ENCODE measurements at places on chromosomes 1 and 21. TPM values are rescaled to one million over a fixed set of nuclear protein-coding genes. Genes with fewer than 3 reads are reported as not detected.

DNA sequence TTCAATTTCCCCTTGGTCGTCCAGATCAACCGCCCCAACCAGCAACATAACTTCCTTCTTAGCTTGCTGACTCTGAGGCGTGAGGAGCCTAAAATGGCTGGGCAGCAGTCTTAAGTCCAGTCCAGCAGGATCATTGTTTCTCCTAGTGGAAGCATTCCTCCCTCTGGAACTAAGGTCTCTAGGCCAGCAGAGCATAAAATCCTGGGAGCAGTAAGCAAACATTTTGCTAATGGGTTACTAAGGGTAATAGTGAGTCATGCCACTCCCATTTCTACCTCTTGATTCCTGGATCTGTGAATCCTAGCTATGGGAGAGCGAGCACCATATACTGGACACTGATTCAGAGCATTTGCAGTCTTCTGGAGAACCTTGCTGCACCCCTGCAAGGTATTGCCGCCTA lies 59.9 kb downstream of the ADSS2 start:
- no peak overlapping the region for H3K27ac ChIP-seq
- H3K4me3 ChIP-seq, result no peak overlapping the region
- peaks cover under 1% of the 10 kb centered on the region for H3K4me1 ChIP-seq
- no peak for DNase-seq
- H3K27me3 ChIP-seq, result no peaks in the 10 kb centered on the region

GRCh38 chr1:112603012-112603411 lies 15.9 kb downstream of the ST7L start:
- peaks cover 17% of the 10 kb centered on the region for H3K36me3 ChIP-seq
- no peak overlapping the region for H3K4me3 ChIP-seq
- peaks cover 7% of the 10 kb centered on the region for H3K4me1 ChIP-seq
- no peak for DNase-seq

- H3K27ac ChIP-seq, result no peak overlapping the region
- DNase-seq, result no peak
- peaks cover 3% of the 10 kb centered on the region for H3K4me1 ChIP-seq
- H3K27me3 ChIP-seq, result peaks cover 54% of the 10 kb centered on the region
- no peaks in the 10 kb centered on the region for H3K36me3 ChIP-seq
Observed at GRCh38 chr1:47651311-47652089, 213.7 kb downstream of the FOXD2 start.

GRCh38 chr1:220680085-220680687 lies 10.0 kb upstream of the C1orf115 start:
- H3K27me3 ChIP-seq, result peaks cover 5% of the 10 kb centered on the region
- H3K27ac ChIP-seq, result no peak overlapping the region
- DNase-seq, result no peak

DNA sequence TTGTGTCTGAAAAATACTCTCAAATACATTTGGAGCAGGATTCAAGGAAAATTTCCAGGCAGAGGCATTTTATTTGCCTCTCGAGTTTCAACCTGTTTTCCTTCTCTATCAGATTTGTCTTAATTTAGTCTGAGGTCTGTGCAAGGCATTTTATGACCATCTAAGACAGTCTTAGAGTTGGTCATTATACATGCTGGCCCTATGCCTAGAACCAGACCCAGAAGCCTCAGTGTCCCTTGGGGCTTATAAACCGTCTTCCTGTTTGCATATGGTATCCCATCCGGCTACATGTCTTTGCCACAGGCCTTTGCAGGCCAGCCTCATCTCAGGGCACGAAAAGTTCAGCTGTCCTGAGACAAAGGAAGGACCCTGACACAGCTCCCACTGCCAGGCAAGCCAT lies 346.1 kb downstream of the SIPA1L2 start:
- no peaks in the 10 kb centered on the region for H3K36me3 ChIP-seq
- H3K4me3 ChIP-seq, result no peak overlapping the region
- no peak for DNase-seq
- peaks cover 5% of the 10 kb centered on the region for H3K4me1 ChIP-seq
- peaks cover 36% of the 10 kb centered on the region for H3K27me3 ChIP-seq

Gene SLAMF7
- total RNA-seq, result 3.1 TPM

DNA sequence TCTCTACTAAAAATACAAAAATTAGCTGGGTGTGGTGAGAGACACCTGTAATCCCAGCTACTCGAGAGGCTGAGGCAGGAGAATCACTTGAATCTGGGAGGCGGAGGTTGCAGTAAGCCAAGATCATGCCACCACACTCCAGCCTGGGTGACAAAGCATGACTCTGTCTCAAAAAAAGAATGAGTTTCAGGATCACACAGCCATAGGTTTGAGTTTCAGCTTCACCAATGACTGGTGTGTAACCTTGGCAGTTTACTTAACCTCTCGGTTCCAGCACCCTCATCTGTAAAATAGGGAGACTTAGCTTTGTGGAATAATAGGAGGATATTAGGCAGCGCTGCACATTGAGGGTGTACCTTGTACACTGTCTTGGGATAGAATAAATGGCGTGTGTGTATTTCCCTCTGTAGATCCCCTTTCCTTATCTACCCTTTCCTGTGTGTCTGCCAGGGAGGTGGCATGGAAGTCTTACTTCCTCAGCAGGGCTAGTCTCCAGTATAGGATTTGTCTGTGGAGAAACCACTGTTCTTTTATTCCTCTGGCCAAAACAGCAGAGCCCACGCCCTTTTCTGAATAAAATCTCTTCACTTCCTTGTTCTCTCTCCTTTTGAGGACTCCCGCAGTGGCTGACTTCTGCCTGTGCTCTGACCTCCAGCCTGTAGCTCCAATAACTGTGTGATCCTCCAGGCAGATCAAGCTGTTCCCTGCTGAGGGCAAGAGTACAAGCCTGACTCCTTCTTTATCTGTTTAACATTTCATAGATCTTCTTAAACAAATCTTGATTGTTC lies 90.4 kb downstream of the HHAT start:
- H3K36me3 ChIP-seq, result peaks cover 6% of the 10 kb centered on the region
- no peaks in the 10 kb centered on the region for H3K27me3 ChIP-seq
- no peak overlapping the region for H3K4me3 ChIP-seq

Data from T-helper 17 cell (primary cell).